ENCODE measurements at places on chromosomes 1 and 21.

DNA sequence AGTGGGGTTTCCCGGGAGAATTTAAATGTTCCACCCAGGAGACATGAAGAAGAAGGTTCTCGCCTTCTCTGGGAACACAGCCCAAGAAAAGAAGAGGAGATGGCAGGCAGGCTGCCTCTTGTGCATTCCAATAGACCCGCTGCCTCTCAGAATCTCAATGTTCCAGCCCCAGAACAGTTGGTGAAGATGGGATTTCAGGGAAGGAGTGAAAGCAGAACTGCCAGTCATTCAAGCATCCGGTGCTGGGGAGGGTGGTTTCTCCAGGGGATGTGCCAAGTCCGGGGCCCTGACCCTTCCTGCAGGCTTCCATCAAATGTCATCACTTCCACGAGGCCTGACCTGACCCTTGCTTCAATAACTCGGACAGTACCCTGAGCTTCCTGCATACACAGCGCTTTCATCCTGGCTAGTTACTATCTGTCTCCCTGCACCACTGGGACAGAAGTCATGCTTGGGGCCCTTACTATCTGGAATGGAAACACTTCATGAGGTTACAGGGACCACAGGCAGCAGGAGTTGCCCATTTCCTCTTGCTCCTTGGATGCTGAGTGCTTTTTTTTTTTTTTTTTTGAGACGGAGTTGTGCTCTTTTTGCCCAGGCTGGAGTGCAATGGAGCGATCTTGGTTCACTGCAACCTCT, 386.6 kb upstream of the POU3F1 start:
- no peak for DNase-seq

DNA sequence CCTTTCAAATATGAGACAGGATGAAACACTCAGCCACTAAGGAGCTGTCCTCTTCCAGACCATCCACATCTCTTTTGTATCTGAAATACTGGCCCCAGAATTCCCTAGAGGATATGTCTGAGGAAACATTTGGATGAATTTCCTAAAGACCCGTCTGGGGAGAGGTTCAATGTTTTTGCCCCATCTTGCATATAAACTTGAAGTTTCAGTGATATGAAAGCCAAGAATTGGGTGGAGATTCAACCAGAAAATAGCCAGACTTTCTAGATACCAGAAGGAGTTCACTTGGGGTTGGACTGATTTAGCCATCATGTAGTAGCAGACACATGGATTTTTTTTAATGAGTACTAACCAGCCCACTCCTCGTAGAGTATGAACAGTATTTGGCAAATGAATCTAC, 182.0 kb downstream of the PLPP3 start:
- DNase-seq = no peak

DNA sequence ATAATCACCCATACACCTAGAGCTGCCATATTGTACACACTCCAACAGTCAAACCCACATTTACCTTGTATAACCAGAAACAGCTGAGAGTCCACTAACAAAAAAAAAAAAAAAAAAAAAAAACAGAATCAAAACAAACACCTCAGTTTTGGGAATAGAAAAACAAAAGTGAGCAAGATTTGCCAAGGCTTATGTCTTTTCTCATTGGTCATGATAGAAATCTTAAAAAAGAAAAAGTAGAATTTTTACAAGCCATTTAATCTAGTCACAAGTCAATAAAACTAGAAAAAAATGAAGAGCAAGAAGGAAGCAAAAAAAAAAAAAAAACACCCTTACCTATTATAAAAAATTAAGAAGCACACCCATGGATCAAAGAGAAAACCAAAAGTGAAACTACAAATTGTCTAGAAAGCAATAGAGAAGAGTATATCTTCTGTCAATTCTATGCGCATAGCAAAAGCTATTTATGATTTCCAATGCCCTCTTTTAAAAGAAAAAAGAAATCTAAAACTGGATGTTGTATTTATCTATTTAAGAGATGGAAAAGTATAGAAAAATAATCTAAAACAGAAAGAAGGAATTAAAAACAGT, 113.2 kb upstream of the GALNT2 start:
- no peak for DNase-seq

DNA sequence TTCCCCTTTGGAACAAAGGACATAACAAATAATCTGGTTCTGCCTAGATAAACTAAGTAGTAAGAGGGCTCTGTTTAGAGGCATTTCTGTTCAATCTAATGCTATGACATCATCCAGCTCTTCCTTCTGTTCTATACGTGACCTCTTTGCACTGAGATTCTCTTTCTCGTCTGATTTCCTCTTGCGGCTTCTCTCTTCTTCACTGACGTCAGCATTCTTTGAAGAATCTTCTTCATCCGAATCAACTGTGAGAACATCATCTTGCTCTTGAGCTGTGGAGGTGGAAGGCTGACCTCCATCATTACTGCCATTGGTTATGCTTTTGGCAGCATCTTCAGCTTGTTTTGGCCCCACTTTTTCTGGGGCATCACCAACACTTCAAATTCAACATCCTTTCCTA, 130.4 kb downstream of the HS2ST1 start:
- no peak for DNase-seq

DNA sequence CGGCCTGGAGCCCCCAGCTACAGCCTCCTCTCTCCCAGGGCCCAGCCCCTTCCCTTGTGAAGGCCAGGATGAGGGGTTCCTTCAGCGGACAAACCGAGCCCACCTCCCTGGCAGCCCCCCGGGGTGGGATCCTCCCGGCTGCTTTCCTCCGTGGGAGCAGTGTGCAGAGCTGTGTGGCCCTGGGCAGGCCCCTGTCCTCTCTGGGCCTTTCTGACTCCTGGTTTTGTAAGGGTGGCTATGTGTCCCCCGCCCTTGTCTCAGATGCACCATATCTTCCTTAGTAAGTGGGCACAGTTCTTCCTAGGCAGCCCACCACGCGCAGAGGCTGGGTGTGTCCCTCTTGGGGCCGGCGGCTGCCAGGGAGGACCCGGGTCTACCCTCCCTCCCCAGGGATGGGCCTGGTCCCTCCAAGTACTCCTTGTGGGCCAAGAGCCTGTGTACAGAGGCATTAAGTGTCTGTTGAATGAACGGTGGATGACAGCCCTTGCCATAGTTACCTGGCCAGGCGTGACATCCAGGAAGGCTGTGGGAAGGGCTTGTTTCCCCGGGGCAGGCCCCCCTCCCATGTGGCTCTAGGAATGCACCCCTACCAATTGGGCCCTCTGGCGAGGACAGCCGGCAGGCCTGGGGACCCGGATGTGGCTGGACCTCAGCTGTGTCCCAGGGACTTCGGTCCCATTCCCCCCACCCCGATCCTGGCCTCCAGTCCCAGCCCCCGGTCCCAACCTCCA, 3.8 kb downstream of the SMIM1 start:
- DNase-seq = no peak
